ENCODE measurements at places on chromosomes 6 and 20.

GRCh38 chr20:36154700-36155628 is at the start of gene EPB41L1:
Gene EPB41L1 (plus strand): TSS chr20:36154740. CDS start chr20:36173778, 19,038 bp downstream.
- peak within 1 kb of the TSS; percentile 76 for H3K27ac ChIP-seq
- peaks cover 21% of the 10 kb centered on the region for H3K4me1 ChIP-seq
- H3K36me3 ChIP-seq: no peaks in the 10 kb centered on the region
- no peaks in the 10 kb centered on the region for H3K27me3 ChIP-seq
- peak within 1 kb of the TSS; percentile 84 for H3K4me3 ChIP-seq
- no peak for DNase-seq

DNA sequence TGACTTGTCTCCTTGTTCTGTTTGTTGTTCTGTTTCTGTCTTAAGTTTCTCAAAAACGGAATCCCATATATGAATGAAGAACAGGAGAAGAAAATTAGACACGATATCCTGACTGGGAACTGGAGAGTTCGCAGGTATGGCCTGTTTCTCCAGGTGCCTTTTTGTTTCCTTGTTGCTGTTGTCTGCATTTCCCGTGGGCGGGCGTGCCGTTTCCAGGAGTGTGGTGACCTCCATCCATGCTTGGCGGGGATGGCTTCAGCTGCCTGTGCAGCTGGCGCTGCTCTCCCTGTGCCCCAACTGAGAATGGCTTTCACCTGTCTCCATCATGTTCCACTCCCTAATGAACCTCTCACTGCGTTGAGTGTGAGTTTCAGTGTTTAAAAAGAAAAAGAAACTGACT is 4.4 kb downstream of the PNLDC1 start:
- DNase-seq: no peak
- no peak overlapping the region for H3K4me3 ChIP-seq
- no peaks in the 10 kb centered on the region for H3K27me3 ChIP-seq
- H3K4me1 ChIP-seq: no peaks in the 10 kb centered on the region
- H3K36me3 ChIP-seq: peaks cover 4% of the 10 kb centered on the region

DNA sequence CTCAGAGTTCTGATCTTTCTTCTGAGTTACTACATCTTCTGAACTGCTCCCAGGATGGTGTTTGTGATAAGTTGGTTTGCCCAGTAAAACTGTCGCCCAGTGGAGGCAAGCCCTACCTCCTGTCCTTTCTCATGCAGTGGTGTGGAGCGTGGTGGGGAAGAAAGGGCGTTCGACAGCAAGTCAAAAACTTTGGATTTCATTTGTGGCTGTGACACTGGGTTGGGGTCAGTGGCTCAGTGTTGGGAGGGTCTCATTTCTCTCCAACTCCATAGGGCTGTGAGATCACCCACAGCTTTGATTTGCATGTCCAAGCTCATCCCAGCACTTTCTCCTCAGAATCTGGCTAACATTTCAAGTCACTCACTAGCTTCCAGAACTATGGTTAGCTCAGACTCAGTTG is 17.5 kb upstream of the SLC22A2 start:
- H3K27ac ChIP-seq: no peak overlapping the region
- peaks cover 21% of the 10 kb centered on the region for H3K4me1 ChIP-seq
- DNase-seq: no peak
- no peaks in the 10 kb centered on the region for H3K36me3 ChIP-seq
- H3K27me3 ChIP-seq: no peaks in the 10 kb centered on the region

DNA sequence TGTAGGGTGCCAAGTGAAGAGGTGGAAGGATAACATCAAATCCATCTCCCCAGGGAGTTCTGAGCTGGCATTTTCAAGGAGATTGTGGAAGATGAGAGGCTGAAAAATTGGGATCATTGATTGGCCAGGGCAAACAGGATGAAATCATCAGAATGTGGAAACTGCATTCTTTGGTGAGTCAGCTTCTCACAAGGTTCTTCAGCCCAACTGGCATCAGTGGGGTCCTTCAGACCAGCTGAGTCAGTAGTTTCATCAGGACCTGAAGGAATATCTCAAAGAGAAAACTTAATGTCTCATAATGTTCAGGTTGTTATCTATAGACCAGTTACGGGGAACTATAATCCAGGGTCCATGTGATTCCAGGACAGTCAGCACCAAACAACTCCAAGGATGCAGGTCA is 195.8 kb downstream of the HAO1 start:
- H3K36me3 ChIP-seq: no peaks in the 10 kb centered on the region
- no peaks in the 10 kb centered on the region for H3K27me3 ChIP-seq
- no peak overlapping the region for H3K27ac ChIP-seq
- H3K4me3 ChIP-seq: no peak overlapping the region
- no peak for DNase-seq

GRCh38 chr6:69866351-69866769 is at the start of gene COL19A1:
Gene COL19A1 (plus strand): TSS chr6:69866556. CDS start chr6:69879568, 13,012 bp downstream.
- no peak for DNase-seq
- no peaks in the 10 kb centered on the region for H3K27me3 ChIP-seq
- peak within 1 kb of the TSS; percentile 34 for H3K27ac ChIP-seq
- peak within 1 kb of the TSS; percentile 88 for H3K4me3 ChIP-seq
- H3K4me1 ChIP-seq: no peaks in the 10 kb centered on the region

DNA sequence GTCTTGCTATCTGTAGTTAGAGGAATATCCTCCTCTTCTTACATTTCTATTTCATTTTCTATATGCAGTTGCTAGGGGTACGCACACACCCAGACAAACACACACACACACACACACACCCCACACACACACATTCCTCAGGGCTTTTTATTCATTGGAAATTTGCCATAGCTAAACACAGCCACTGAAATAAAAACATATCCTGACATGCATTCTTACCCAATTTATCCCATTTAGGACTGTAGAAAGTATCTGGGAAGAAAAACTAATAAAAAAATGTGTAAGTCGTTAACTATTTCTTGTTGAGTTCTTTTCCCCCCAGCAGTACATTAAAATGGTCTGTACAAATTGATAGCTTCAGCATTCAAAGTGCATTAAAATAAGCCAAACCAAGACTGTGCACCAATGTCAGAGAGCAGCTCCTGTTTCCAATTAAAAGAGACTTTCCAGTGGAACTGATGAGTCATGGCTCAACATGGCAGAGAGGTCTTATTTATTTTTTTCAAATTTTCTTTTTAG is 357.9 kb upstream of the AGPAT4 start:
- no peaks in the 10 kb centered on the region for H3K36me3 ChIP-seq
- no peak overlapping the region for H3K4me3 ChIP-seq
- peak overlapping the region; percentile 24 for H3K27ac ChIP-seq
- no peak for DNase-seq
- H3K27me3 ChIP-seq: no peaks in the 10 kb centered on the region

GRCh38 chr6:111038534-111039252 is 48.6 kb upstream of the SLC16A10 start:
- DNase-seq: no peak
- no peak overlapping the region for H3K4me3 ChIP-seq
- H3K36me3 ChIP-seq: no peaks in the 10 kb centered on the region
- no peaks in the 10 kb centered on the region for H3K27me3 ChIP-seq

DNA sequence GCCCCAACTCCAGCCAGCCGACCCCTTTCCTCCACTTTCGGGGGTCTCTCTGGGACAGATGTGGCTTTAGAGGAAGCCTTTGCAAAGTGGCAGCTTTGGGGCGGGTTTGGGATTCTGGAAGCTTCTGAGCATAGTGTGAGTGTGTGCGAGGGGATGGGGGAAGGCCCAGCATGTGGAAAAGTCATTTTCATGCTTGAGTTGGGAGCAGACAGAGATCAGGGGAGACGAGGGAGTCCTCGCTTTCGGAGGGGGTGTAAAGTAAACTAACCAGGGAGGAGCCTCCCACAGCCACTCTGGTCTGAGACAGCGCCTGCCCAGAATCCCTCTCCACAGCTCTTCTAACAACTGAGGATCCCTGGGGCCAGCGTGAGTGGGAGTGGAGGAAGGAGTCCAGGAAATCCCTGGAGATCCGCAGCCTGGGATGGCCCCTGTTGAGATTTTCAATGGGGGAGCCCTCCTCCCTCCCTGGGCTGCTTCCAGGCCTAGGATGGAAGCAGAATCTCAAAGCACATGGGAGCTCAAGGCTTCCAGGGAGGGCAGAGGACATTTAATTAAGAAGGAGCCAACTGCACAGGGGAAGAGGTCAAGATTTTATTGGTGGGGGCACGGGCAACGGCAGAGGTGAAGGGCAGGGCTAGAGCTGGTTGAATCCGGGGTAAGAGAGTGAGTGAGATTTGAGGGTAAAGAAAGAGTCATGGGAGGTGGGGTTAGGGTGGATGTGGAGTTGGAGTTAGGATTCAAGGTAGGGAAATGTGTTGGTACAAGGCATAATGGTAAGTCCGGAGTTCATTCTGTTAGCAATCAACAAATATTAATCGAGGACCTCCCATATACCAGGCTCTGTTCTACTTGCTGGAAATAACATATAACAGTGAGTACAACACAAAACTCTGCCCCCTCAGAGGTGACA is 102.3 kb upstream of the FOXP4 start:
- DNase-seq: no peak

- H3K27ac ChIP-seq: no peak overlapping the region
- peaks cover 9% of the 10 kb centered on the region for H3K4me1 ChIP-seq
- H3K27me3 ChIP-seq: peaks cover 18% of the 10 kb centered on the region
- H3K4me3 ChIP-seq: no peak overlapping the region
- no peak for DNase-seq
- H3K36me3 ChIP-seq: no peaks in the 10 kb centered on the region
Observed at GRCh38 chr6:30463242-30463641, 26.1 kb upstream of the HLA-E start.

DNA sequence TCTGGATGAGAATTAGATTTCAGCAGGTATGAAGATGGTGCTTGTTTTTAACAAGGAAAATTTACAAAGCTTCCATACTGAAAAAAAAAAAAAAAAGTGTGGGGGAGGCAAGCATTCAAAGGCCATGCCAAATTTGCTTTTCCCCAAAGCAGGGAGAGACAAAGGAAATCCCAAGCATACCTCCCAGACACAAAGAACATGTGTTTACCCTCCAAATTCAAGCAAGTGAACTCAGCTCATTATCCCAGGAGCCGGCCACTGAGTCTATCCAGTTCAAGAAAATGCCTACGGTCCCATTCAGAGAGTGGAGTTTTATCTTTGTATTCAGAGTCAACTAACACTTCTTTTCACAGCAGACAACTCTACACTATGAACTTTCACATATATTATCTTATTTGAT is 102.7 kb upstream of the ID4 start:
- H3K4me1 ChIP-seq: no peaks in the 10 kb centered on the region
- H3K36me3 ChIP-seq: no peaks in the 10 kb centered on the region
- no peak overlapping the region for H3K27ac ChIP-seq
- DNase-seq: no peak
- H3K4me3 ChIP-seq: no peak overlapping the region
- H3K27me3 ChIP-seq: no peaks in the 10 kb centered on the region

DNA sequence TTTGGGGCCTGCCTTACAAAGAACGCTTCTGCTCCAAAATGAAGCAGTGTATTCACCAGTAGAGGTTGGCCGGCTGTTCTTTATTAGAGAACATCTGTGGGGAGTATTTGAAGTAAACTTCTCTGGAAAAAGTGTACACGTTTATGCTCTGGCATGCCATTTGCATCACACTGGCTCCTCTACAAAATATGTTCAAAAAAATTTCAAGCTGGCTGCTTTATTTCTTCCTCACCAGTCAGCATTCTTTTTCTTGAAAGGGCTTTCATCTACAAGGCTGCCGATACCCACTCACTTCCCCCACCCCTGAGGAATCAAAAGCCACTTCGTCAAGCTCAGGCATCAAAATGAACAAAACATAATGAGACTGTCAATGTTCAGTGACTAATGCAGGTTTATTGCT is 294.1 kb downstream of the TFAP2B start:
- H3K27me3 ChIP-seq: no peaks in the 10 kb centered on the region
- H3K27ac ChIP-seq: no peak overlapping the region
- no peak overlapping the region for H3K4me3 ChIP-seq

DNA sequence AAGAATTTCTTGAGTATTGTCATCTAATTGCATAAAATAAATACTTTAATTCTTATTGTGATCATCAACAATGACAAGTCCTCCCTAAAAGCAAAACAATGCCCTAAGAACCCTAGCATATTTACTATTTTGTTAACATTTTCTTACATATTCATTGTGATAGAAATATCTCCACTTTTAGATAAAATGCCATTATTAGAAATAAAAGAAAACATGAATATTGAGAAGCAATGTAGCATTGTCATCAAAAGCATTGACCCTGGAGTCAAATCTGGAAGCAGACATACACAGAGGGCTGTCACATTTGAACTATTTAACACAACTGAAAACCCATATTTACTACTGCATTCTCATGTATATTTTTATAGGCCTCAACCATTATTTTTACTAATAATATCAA is 257.7 kb downstream of the SYNE1 start:
- peak overlapping the region; percentile 73 for H3K4me3 ChIP-seq
- no peaks in the 10 kb centered on the region for H3K4me1 ChIP-seq
- no peak for DNase-seq
- H3K36me3 ChIP-seq: peaks cover 10% of the 10 kb centered on the region
- no peaks in the 10 kb centered on the region for H3K27me3 ChIP-seq

GRCh38 chr6:56671160-56671559 is 28.5 kb upstream of the DST start:
- H3K27ac ChIP-seq: peak overlapping the region; percentile 75
- no peak overlapping the region for H3K4me3 ChIP-seq
- no peak for DNase-seq
- H3K27me3 ChIP-seq: no peaks in the 10 kb centered on the region
- H3K36me3 ChIP-seq: no peaks in the 10 kb centered on the region

- DNase-seq: no peak
- H3K27me3 ChIP-seq: no peaks in the 10 kb centered on the region
Observed at GRCh38 chr20:358891-359555, 12.1 kb downstream of the NRSN2 start.

DNA sequence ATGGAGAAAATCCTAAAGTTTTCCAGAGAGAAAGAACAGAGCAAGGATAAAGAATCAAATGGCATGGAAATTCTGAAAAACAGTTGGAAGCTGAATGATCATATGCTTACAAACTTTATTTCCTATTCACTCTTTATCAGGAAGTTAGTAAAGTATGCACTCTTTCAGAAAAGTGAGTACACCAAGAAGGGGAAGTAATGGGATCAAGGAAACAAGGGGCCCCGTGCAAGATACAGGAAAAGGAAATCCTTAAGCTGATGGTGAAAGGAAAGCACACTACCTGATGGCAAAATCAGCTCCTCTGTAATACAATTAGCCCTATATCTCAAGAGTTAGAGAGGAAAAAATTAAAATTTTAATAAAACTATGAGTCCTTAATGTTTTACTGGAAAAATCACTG is 14.0 kb downstream of the CALHM6 start:
- H3K4me1 ChIP-seq: no peaks in the 10 kb centered on the region
- no peak for DNase-seq
- H3K36me3 ChIP-seq: no peaks in the 10 kb centered on the region
- no peaks in the 10 kb centered on the region for H3K27me3 ChIP-seq
- H3K4me3 ChIP-seq: no peak overlapping the region

- DNase-seq: no peak
- H3K27me3 ChIP-seq: no peaks in the 10 kb centered on the region
- H3K27ac ChIP-seq: no peak overlapping the region
- H3K4me1 ChIP-seq: peaks cover 57% of the 10 kb centered on the region
- H3K36me3 ChIP-seq: no peaks in the 10 kb centered on the region
Observed at GRCh38 chr20:49675368-49676151, 38.1 kb downstream of the B4GALT5 start.

DNA sequence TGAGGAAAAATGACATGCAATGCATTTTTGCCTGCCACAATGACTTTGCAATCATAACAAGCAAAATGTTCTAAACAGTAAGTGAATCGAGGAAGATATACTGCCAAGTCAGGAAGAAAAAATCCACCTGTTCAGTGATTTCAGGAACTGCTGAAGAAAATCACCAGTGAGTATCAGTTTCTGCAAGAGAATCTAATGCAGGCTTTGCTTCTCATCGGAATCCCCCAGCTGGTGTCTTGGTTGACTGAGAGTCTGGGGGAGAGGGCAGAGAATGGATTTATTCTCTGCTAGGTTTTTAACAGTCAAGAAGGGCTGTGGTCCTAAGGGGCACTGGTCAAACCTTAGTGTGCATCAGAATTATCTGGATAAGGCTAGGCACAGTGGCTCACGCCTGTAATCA is 363.4 kb downstream of the CDH26 start:
- H3K4me3 ChIP-seq: no peak overlapping the region
- H3K27me3 ChIP-seq: no peaks in the 10 kb centered on the region
- no peaks in the 10 kb centered on the region for H3K36me3 ChIP-seq
- DNase-seq: no peak
- H3K4me1 ChIP-seq: no peaks in the 10 kb centered on the region
